Activated naive CD4-positive, alpha-beta T cell treated with anti-CD3 and anti-CD28 coated beads, Interleukin-2, amount 10 ng/mL, durations not matched to agents 7 days and 5 days (primary cell): ENCODE measurements at places on chromosomes 1 and 21.

GRCh38 chr1:84877592-84877991 is 15.4 kb downstream of the LPAR3 start:
- DNase-seq, result no peak

- DNase-seq, result no peak
Observed at GRCh38 chr21:18877917-18878316, 474.3 kb upstream of the TMPRSS15 start.

GRCh38 chr21:42047821-42048613 is 23.1 kb upstream of the UMODL1 start:
- DNase-seq, result no peak

DNA sequence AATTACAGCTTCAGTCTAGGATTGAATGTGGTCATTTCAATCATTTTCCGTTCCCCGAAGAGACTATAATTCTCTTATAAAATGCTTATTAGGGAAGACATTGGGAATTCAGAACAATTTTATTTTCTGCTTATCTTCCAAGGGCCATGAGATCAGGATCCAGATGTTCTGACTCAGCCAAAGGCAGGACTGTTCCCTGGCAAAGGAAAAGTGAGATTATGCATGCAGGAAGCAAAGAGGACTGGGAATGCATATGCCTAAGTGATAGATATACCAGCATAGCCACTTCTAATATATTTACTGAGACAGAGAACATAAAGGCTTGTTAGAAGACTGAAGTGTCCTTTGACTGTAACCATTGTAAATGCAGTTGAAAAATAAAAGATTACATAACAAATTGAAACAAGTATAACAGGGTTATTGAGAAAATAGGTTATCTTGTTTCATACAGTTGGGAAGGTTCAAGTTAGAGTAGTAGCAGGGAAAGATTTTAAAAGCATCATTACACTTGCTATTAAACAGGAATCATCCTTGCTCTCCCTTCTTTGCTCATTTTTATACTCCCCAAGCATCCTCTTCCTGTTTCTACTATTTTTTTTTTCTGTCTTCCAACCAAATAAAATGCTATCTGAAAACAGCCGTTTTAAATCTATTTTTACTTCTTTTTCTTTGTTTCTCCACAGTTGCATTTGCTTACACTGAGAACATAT is 439.6 kb upstream of the ADAMTS5 start:
- DNase-seq, result no peak

GRCh38 chr1:154951901-154952657 is 3.8 kb downstream of the PBXIP1 start:
- peak; percentile 81 for DNase-seq

DNA sequence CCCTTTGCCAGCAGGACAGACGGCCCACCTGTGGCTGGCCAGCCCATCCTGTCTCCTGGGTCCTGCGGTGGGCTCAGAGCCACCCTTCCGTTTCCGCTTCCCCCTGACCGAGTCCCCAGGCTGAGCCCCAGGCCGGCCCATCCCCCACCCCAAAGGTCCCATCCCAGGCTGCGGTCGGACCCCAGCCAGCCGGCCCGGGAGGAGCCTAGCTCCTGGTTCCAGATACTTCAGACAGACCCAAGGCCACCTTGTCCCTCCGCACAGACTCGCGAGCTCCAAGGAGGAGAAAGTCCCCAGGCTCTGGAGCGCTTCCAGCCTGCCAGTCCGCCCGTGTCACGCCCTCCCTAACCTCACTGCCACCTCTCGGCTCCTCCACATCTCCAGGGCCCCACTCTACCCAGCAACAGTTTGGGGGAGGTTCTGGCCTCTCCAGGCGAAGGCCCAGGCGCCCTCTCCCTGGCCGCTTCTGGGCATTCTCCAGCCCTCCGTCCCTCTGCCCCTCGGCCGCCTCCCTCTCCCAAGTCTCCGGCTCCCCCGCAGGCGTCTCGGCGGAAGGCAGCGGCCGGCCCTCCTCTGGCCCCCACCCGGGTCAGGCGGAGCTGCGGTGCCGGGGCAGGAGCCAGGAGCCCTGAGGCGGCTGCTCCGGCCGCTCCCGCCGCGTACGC is 835 bp downstream of the LRRN2 start:
- peak; percentile 43 for DNase-seq

DNA sequence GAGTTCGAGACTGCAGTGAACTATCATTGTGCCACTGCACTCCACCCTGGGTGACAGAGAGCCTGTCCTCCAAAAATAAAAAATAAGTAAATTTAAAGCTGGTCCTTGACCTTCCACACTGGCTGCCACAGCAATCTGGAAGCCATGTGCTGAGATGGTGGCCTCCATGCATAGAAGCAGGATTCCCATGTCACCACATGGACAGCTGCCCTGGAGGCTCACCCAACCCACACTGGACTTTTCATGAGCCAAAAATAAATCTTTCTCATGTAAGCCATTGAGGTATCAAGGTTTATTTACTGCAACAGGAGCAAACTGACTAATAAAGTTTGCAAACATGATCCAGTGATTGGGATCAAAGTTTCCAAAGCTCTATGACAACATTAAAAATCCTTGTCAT is 88.5 kb downstream of the SETD4 start:
- no peak for DNase-seq

DNA sequence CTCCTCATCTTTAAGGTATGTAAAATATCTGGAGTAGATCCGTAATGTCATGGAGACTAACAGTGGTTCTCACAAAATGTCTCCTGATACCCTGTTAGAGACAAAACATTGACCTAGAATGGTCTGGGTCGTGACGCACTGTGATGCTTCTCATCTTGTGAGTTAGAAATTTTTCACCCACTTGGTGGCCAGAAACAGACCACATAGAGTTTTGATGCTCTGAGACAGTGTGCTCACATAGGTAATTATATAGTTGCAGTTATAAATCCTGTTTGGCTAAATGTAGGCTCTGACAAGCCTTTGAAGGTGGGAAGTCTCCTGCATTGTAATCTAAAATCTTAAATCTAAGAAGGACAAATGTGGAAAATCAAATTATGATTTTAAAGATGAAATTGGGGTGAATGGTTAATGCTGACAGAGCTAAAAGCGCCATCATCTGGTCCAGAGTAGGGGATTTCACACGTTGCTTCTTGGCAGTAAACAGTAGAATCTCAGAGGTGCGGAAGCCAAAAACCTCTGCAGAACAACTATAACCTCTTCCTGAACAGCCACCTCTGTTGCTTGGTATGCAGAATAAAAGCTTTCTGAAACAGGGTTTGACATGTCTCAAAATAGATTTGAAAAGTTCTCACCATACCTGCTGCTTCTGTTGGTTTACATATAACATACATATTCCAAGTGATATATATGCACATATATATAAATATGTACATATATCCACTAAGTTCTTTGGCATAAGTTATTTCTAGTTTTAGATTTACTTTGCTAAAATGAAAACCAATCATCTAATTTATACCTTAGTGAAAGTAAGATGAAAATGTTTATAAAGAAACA is 17.1 kb downstream of the RPAP2 start:
- DNase-seq, result peak; percentile 59

- no peak for DNase-seq
Observed at GRCh38 chr1:48730164-48730910, 46.4 kb downstream of the BEND5 start.

DNA sequence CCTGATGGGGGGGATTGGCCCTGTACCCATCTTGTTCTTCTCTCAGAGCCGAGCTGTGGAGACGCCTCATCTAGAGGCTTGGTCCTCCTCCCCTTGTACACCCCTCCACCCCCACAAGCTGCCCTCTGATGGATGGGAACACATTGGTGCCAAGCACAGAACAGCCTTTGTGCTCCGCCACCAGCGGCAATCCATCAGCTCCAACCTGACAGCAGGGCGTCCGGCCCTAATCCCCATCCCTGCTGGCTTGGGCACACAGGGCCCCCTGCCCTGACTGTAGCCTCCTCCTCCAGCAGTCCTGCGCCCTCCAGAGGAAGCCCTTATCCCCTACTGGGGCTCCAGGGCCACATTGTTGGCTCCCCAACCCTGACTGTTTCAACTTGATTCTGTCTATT is 3.8 kb upstream of the MYOG start:
- DNase-seq, result no peak

DNA sequence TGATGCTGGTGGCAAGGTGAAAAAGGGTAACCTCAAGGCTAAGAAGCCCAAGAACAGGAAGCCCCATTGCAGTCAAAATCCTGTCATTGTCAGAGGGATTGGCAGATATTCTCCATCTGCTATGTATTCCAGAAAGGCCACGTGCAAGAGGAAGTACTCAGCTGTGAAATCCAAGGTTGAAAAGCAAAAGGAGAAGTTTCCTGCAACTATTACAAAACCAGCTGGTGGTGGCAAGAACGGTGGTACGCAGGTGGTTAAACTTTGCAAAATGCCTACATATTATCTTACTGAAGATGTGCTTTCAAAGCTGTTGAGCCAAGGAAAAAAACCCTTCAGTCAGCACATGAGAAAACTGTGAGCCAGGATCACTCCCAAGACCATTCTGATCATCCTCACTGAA is 13.7 kb upstream of the VPS45 start:
- no peak for DNase-seq

DNA sequence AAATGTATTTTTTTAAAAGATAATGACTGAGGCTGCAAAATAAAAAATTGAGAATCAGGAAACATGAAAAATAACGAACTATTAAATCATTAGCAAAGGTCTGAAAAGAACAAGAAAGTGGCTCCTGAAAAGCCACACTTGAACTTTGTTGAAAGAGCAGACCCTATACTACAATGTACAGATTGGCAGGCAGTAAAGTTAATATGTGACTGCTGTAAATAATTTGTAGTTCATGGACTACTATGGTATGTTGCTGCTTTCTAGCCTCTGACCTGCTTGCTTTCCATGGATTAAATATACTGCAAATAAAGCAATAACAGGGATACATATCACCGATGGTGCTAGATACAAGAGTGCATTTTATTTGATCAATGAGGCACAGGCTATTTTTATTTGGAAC is 18.6 kb downstream of the NR5A2 start:
- no peak for DNase-seq

GRCh38 chr1:210437781-210438180 is 109.1 kb downstream of the HHAT start:
- no peak for DNase-seq

DNA sequence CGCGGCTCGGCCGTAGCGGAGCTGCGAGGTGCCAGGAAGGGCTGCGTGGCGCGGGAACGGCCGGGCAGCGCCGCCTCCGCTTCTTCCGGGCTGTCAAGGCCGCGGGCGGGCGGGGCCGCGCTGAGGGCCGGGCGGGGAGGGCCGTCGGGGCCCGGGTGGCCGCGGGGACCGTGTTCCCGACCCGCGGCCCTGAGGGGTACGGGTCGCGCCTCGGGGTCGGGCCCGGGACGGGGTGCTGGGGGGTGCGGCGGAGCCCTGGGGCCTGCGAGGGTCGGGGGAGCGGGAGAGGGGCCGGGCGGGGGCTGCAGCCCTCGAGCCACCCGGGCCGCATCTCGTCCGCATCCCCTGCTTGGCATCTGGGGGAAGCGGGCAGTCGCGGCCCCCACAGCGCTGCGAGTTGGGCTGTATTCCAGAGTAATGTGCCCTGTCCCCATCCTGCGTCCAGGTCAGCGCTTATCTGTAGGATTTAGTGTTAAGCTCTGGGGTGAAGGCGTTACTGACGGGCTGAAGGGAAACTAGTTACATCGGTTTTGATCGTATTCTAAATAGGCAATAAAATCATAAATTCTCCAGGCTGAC is 379 bp downstream of the RER1 start:
- DNase-seq, result no peak

GRCh38 chr1:33468531-33468930 is 3.9 kb upstream of the ZSCAN20 start:
- DNase-seq, result no peak

GRCh38 chr1:110783292-110783918 is 89.5 kb upstream of the CD53 start:
- peak; percentile 64 for DNase-seq

- DNase-seq, result no peak
Observed at GRCh38 chr21:36029309-36029708, 31.0 kb downstream of the SETD4 start.

GRCh38 chr21:37040212-37040611 is 32.7 kb downstream of the PIGP start:
- no peak for DNase-seq

GRCh38 chr1:222911866-222912265 is 97.0 kb downstream of the DISP1 start:
- no peak for DNase-seq

GRCh38 chr1:15758343-15758931 is at the start of gene FBLIM1:
Gene FBLIM1, plus strand, starts transcription at chr1:15758795. Its CDS starts 6,189 bp downstream, at chr1:15764984.
- DNase-seq, result peak; percentile 36

- no peak for DNase-seq
Observed at GRCh38 chr1:2553871-2554620, 2.1 kb upstream of the TNFRSF14 start.
